ENCODE measurements at places on chromosomes 2 and 18.
A peak's percentile ranks its signal among the peaks of the same experiment; 100 is the strongest.

GRCh38 chr2:73217826-73218225, 3.8 kb downstream of the SMYD5 start:
- DNase-seq = no peak

DNA sequence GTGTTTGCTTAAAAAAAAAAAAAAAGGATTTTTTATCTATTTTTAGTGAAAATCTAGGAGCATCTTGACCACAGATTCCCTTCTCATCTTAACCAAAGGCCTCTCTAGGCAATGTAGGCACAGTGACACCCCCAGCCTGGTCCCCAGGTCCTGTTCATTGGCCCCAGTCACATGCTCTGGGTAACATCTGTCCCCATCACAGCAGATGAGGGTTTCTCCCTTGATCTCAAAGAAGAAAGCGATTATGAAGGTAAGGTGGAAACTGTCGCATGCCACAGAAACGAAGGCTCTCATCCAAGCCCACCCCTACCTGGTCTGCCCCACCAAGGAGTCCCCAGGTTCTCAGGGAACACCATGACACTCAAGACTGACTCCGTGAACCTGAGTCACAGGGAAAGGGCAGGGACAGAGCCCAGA, 4.7 kb downstream of the HS6ST1 start:
- no peak for DNase-seq

GRCh38 chr2:238162846-238163441, 4.2 kb downstream of the ERFE start:
- no peak for DNase-seq

DNA sequence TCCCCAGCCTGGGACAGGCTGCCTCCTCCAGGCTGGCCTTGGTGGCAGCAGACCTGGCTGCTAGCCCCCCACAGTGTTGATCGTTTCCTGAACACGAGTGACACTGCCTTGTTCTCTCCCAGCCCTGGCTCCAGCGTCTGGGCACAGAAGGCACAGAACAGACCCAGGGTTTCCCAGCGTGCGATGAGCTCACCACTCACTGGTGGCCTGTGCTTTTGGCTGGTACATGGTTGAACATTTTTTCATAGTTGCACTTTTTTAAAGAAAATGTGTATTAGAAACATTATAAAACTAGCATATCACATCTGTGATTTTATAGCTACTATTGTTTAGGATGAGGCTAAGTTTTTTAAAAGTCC, 40.9 kb downstream of the SCTR start:
- no peak for DNase-seq

- peak; percentile 29 for DNase-seq
Measured at GRCh38 chr2:30145826-30146336, 926 bp upstream of the YPEL5 start.

GRCh38 chr2:84931384-84931821, 25.9 kb downstream of the TMSB10 start:
- DNase-seq = no peak

- DNase-seq = no peak
Measured at GRCh38 chr2:68880213-68880612, 9.0 kb upstream of the BMP10 start.

GRCh38 chr2:65754219-65754618, 321.8 kb upstream of the SPRED2 start:
- no peak for DNase-seq

DNA sequence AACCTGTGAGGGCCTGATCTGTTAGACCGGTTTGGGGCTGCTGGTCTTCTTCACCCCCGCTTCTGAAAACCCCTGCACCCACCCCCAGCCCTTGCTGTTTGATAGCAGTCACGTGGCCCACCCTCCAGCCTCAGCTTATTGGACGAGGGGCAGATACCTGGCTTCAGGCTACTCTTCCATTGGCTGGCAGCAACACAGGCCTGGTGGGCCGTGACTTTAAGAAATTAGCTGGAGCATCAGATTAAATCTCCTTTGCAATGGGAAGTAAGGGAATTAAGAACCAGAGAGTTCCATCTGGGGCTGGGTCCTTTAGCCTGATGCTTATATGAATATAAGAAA, 107.3 kb downstream of the KLHL29 start:
- DNase-seq = no peak

GRCh38 chr2:182920089-182920488, 53.7 kb upstream of the FRZB start:
- no peak for DNase-seq

DNA sequence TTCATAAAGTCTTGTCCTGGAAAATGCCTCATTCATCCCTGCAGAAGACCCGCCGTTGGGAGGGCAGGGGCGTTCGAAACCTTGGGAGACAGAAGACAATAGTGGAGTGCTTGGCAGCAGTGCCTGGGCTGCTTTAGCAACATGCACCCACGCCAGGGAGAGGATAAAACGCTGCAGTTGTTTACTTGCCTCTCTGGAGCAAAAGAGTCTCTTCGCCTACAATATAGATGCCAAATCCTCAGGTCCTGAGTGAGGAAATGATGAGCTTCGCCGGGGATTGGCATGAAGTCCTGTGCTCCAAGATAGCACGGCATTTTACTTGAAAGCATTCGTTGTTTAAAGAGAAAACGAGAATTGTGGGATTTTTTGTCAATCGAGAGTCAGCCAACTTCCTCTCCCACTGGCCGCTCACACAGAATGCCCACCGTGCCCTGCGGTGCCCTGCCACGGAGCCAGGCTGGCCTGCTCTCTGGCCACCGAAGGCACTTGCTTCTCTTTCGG, 152.5 kb upstream of the POU3F3 start:
- no peak for DNase-seq

DNA sequence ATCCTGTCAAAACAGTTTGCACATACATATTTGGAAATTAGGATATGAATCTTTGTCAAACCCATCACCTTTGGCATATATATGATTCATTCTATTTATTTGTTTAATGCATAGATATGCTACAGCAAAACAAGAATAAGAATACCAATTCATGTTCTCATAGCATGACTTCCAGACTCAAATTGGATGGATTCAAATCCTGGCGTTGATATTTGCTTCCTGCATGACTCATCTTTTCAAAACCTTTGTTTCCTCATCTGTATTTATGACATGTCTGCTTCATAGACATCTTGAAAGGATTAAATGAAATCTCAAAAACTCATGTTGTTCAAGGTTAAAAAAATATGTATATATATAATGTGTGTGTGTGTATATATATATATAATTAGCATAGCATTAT, 261.3 kb downstream of the MBD5 start:
- no peak for DNase-seq

- DNase-seq = no peak
Measured at GRCh38 chr2:16285813-16286510, 345.6 kb downstream of the MYCN start.

GRCh38 chr18:48766487-48766886, 184.3 kb downstream of the SMAD7 start:
- DNase-seq = no peak

Data from CD4-positive, alpha-beta T cell treated with Interleukin-4 for 4 hours (primary cell).